Activated CD4-positive, alpha-beta T cell treated with anti-CD3 and anti-CD28 coated beads, Interleukin-2, amount 50 U/mL, for 48 hours (primary cell): ENCODE measurements at places on chromosomes 4 and X.

DNA sequence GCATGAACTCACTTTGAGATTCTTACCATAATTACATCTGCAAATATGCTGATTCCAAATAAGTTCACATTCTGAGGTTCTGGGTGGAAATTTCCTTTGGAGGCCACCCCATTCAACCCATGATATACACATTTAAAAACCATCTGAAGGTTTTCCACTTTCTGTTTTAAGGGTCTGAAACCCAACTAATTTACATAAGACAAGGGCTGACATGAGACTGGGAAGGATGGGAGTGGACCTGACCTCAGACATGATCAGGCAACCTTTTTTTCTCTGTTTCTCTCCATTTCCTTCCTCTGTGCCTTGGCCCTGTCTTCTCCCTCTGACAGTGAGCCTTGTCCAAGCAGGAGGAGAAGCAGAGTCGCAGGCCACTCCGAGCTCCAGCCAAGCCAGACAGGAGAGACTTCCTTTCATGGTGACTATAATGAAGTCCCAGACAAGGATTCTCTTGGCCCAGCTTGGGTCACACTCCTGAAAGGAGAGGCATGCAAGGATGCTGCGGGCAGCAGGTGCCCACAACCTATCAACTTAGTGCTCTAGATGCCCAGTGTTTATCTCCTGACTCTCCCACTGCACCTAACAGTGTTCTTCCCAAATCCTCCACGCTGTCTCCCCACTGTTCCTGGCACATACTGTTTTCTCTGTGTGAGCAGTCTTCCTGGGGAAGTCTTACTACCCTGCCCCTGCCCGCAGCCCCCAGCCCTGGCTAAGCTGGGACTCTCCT, 39.9 kb downstream of the MSX1 start:
- no peak for DNase-seq

DNA sequence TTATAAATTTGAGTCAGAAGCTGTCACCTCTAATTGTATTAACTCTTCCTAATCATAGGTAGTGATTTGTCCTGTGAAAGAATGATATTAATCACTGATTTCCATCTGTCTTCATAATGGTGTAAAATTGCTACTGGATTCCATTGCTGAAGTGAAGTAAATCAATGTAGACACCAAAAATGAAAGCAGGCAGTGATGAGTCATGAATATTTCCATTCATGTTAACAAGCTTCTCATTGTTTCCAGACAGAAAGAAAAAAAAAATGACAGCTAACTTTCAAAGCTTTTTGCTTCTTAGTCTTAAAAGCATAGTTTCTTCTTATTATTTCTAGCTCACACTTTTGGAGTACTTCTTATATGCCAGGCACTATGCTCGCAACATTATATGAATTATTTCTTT, 21.5 kb downstream of the FAM114A1 start:
- no peak for DNase-seq

- DNase-seq, result no peak
These were observed 74.2 kb downstream of the PPA2 start for GRCh38 chr4:105399532-105400161.

GRCh38 chrX:106730401-106730800, 3.9 kb downstream of the RNF128 start:
- DNase-seq, result no peak

- peak; percentile 94 for DNase-seq
These were observed 119.1 kb upstream of the TRIM2 start for GRCh38 chr4:153084980-153085630.

DNA sequence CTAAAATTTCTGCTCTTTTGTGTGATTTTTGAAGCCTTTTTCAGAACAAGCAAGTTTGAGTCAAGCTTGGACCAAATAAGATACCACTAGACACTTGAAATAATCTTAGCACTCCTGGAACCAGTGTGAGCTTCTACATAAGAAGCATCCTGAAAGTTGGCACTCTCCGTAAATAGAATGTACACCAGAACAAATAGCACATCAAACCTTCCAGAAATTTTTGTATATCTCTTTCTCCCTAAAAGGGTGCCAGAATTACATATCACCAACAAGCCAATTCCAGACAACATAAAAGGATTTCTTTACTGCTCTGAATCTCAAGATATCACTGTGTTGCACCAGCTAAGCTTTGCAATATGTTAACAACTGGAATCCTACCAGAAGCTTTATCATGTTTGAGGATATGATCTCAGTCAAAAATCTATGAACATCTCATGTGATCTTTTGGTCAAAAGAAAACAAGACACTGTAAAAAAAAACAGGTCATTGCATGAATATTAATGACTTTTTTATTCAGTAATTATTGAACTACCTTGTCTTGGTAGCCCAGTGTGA, 117.2 kb downstream of the PRSS12 start:
- DNase-seq, result no peak
